Panc1 (cell line): ENCODE measurements at places on chromosomes 2 and 18. TPM values are rescaled to one million over a fixed set of nuclear protein-coding genes. Genes with fewer than 3 reads are reported as not detected.

DNA sequence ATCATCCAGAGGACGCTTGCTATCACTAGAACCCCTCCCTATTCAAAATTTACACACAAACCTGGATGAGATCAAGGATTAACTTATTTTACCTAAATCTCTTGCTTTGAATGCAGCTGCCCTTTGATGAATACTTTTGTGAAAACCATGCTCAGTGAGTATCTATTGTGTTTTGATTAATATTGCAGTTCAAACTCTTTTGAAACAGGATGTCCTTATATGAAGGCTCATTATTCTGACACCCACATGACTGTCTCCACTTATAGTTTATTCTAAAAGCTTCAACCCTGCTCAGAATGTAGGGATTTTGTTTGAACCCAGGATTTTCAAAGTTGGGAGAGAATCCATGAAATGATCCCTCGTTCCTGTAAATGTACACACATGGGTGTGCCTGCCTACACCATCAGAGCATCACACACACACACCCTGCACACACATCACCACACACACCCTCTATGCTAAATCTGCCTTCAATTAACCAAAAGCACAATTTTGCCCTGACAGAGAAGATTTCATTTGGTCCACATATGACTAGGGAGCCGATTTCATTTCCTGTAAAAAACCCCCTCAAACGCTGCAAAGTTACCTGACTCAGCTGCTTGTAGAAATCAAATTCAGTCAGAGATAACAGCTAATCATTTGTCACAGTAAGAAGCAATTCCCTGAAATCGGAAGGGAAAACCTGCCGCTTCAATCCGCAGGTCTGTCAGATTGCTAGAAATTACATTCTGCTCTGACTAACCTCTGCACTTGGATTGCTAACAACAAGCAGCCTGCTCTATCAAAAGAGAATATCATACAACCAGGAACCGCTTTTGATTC is 65.2 kb downstream of the ZEB2 start:
- no peak for DNase-seq
- H3K27me3 ChIP-seq: peaks cover 6% of the 10 kb centered on the region
- H3K27ac ChIP-seq: no peak overlapping the region
- no peaks in the 10 kb centered on the region for H3K4me1 ChIP-seq
- no peaks in the 10 kb centered on the region for H3K36me3 ChIP-seq

DNA sequence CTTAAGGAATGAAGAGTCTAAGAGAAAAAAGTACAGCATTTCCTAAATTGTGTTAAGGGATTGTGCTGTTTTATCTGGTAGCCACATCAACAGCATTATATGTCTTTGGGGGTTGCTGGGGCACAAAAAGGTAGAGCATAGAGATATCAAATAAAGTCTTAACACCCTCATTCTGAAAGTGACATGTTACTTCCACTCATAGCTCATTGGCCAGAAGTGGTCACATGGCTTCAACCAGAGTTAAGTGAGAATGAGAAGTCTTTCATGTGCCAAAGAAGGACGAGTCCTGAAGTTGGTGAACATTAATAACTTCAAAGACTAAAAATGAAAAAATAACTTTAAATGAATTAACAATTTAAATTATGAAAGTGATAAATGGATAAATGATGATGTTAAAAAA is 175.7 kb upstream of the ZEB2 start:
- H3K27ac ChIP-seq: no peak overlapping the region
- no peaks in the 10 kb centered on the region for H3K36me3 ChIP-seq
- DNase-seq: no peak
- H3K4me3 ChIP-seq: no peak overlapping the region

GRCh38 chr2:166344286-166345113 is 31.2 kb downstream of the SCN9A start:
- no peak overlapping the region for H3K4me3 ChIP-seq
- no peaks in the 10 kb centered on the region for H3K36me3 ChIP-seq
- no peaks in the 10 kb centered on the region for H3K4me1 ChIP-seq
- H3K27me3 ChIP-seq: no peaks in the 10 kb centered on the region

Gene TAF4B
- 8.0 TPM for total RNA-seq

DNA sequence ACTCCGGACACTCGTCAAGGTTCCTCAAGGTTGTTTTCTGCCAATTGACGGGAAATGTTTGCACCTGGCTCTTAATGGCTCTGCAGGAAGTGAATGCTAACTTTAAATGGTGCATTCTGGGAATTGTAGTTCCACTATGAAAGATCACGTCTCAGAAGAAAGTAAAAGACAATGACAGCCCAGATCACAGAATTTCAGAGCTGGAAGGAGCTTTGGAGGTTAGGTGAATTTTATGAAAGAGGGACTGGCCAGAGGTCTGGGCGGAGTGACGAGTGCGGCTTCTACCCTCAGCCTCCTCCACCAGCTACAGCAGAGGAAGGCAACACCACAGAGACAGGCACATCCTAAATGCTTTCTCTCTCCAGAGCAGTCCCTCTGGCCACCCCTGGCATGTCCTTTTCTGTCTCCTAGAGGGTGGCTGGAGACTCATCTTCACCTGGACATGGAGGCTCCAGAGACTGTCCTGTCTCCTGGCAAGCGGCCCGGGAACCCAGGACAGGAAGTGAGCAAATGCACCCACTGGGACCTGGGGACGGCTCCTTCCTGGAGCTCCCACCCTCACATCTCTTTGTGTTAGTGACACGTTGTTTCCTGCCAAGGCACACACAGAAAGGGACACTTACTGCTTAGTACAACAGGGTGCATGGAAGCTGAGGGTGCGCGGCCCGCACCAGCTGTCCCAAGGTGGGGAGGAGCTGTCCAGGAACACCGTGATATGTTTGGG is 19.4 kb downstream of the THAP4 start:
- no peak overlapping the region for H3K27ac ChIP-seq
- H3K4me1 ChIP-seq: no peaks in the 10 kb centered on the region; the same call in 1 of the 2 replicates
- no peak for DNase-seq
- H3K4me3 ChIP-seq: no peak overlapping the region
- no peaks in the 10 kb centered on the region for H3K27me3 ChIP-seq

DNA sequence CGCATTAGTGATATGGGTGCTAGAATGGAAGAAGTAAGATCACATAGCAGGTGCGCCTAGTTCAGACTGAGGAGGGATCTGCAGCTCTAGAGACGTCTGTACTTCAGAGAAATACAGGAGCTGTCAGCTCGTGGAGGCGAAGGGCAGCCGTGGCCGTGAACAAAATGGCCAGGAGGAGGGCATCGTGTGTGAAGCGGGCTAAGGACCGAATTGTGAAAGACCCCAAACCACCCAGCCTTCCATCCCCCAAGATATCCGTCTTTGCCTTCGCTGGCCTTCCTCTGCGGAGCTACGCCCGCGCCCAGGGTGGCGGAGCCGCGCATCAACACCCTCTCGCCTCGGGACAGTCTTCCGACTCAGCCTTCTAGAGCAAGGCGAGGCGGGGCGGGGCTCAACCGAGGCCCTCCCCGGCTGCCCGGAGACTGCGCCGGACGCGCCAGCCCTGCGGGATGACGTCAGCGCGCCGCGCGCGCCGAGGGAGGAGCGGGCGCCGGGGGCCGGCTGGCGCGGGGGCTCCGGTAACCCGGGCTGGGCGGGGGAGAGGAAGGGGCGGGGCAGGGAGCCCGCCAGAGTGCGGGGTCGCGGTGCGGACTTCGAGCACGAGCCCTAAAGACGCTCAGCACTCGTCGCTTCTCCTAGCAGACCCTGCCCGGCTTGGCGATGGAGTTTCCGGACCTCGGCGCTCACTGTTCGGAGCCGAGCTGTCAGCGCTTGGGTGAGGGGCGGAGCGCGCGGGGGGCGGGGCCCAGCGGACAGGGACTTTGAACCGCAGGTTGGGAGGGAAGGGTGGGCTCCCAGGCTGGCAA is at the start of gene ZFAND2B:
TSS of gene ZFAND2B (plus strand) at position 455 of the 806 bp plus-strand sequence. CDS start at position 661, 206 bp downstream.
- H3K27me3 ChIP-seq: no peaks in the 10 kb centered on the region
- peaks cover 16% of the 10 kb centered on the region for H3K4me1 ChIP-seq
- peak within 1 kb of the TSS; percentile 86 for H3K27ac ChIP-seq
- peak; percentile 57 for DNase-seq
- H3K4me3 ChIP-seq: peak within 1 kb of the TSS; percentile 55

DNA sequence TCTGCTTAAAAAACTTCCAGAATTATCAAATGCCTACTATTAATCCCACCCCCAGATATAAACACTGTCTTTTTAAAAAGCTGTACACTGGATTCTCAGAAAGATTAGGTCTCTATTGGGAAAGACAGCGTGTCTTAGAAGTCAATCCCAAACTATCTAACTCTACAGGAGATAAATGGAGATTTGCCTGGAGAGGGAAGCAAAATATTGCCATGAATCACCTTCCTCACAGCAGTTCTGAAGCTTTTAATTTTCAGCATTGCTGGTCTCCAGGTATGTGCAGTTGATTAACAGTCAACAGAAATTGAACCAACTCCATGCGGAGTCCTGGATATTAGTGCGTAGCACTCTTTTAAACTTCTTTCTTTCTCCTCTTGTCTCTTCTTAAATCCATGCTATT is 122.2 kb downstream of the DSC3 start:
- no peaks in the 10 kb centered on the region for H3K27me3 ChIP-seq
- H3K4me3 ChIP-seq: no peak overlapping the region
- no peak for DNase-seq
- H3K36me3 ChIP-seq: no peaks in the 10 kb centered on the region
- no peak overlapping the region for H3K27ac ChIP-seq

Gene IL36B
- total RNA-seq: not detected

DNA sequence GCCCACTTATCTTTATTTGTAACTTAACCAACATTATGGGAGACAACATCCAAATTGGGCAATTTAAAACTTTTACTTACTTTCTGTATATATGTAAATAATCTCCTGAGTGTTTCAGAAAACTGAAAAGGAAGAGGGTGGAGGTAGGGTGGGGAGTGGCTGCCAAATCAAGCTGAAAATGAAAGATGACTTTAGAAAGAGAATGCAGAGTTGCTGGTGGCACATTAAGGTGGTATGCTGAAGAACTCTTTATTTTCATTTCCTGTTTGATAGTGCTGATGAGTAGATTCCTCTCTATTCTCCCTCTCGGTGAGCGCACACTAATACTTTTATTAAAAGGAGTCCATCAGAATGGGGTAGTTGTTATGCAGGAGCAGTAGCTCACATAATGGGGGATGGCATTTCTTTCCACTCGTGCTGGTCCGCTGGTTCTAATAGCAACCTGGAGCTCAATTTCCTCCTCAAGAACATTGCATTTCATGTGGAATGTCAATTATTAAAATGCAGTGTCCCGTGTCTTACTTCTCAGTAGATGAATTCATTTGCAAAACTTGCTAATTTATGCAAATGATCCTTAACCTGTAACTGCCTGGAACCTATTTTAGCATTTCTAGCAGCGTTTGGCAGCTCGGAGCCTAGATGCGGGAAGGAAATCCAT is 466.9 kb upstream of the HNRNPA3 start:
- no peak for DNase-seq
- H3K4me1 ChIP-seq: no peaks in the 10 kb centered on the region
- no peaks in the 10 kb centered on the region for H3K36me3 ChIP-seq
- H3K27me3 ChIP-seq: peaks cover 6% of the 10 kb centered on the region
- no peak overlapping the region for H3K4me3 ChIP-seq
- H3K27ac ChIP-seq: no peak overlapping the region

- no peaks in the 10 kb centered on the region for H3K27me3 ChIP-seq
- no peaks in the 10 kb centered on the region; the same call in 1 of the 2 replicates for H3K36me3 ChIP-seq
- DNase-seq: no peak
- H3K4me3 ChIP-seq: peak overlapping the region; percentile 70
- peaks cover 46% of the 10 kb centered on the region for H3K4me1 ChIP-seq
- H3K27ac ChIP-seq: peak overlapping the region; percentile 89
Observed at GRCh38 chr2:12717191-12718014, 667 bp downstream of the TRIB2 start.

Gene ABCG5
- total RNA-seq: 0.05 TPM

Gene LINC00305
- not detected for total RNA-seq

GRCh38 chr2:85503851-85504777 is 34.9 kb upstream of the MAT2A start:
- H3K4me3 ChIP-seq: no peak overlapping the region
- DNase-seq: no peak
- peak overlapping the region; percentile 93 for H3K27ac ChIP-seq
- H3K4me1 ChIP-seq: peaks cover 52% of the 10 kb centered on the region

Gene SCN3A
- total RNA-seq: not detected

Gene NPHP1
- 7.2 TPM for total RNA-seq

DNA sequence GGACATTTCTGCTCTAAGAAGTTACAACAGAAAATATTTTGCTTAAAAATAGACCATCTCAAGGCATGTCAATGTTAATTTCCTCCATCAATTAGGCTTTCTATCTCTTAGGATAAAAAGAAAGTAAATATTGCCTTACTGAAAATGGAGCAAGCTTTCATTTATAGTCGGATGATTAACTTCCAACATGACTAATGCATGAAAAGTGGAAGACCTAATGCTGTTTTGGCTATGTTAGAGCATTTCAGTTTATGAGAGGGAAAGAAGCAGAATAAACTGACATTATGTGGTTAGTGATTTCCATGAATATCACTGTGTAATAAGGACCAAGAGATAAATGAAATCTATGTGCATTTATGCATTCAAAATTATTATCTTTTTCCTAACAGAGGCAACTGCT is 475.2 kb upstream of the UBE2E3 start:
- no peaks in the 10 kb centered on the region for H3K4me1 ChIP-seq
- DNase-seq: no peak
- no peak overlapping the region for H3K4me3 ChIP-seq
- H3K36me3 ChIP-seq: no peaks in the 10 kb centered on the region
- H3K27me3 ChIP-seq: no peaks in the 10 kb centered on the region
- no peak overlapping the region for H3K27ac ChIP-seq

Gene UGT1A4
- not detected for total RNA-seq

DNA sequence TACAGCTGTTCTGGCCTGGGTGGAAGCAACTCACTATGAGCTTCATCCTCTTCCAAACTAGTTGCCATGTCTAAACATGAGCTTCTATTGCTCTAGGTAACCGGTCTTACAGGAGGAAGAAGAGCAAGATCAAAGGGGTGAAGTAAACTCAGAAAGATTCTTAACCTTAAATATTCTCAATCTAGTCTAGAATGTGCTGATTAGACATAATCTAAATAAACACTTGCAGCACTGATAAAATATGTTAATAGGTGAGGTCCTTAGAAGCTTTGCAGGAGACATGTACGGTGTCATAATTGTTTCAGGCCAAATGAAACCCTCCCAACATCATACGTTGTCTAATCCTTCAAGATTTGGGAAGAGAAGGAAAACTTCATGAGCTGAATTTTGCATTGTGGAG is 431.6 kb upstream of the FSHR start:
- H3K4me1 ChIP-seq: no peaks in the 10 kb centered on the region
- no peaks in the 10 kb centered on the region for H3K27me3 ChIP-seq

DNA sequence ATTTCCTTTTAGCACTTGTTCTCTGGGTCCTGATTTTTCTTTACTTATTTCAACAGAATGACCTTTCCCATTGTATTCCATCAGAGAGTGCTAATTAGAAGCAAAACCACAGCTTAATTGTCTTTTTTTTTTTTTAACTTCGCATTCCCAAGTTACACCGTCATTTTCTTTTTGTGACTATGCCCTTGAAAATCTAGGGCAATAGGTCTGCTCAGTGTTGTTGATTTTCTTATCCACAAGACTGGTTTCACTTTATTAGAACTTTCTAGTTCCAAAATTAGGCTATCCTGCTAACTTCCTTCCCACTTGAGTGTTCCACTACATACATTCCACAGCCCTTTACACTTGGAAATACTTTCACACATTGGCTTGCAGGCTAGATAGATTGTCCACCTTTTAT is 18.7 kb upstream of the ADAM17 start:
- no peak overlapping the region for H3K27ac ChIP-seq
- H3K4me1 ChIP-seq: peaks cover 2% of the 10 kb centered on the region; the same call in 1 of the 2 replicates
- no peaks in the 10 kb centered on the region for H3K27me3 ChIP-seq
- H3K4me3 ChIP-seq: no peak overlapping the region

Gene LRP1B
- total RNA-seq: 0.54 TPM
